ENCODE measurements at places on chromosomes 7 and 10. TPM values are rescaled to one million over a fixed set of nuclear protein-coding genes. Genes with fewer than 3 reads are reported as not detected.

DNA sequence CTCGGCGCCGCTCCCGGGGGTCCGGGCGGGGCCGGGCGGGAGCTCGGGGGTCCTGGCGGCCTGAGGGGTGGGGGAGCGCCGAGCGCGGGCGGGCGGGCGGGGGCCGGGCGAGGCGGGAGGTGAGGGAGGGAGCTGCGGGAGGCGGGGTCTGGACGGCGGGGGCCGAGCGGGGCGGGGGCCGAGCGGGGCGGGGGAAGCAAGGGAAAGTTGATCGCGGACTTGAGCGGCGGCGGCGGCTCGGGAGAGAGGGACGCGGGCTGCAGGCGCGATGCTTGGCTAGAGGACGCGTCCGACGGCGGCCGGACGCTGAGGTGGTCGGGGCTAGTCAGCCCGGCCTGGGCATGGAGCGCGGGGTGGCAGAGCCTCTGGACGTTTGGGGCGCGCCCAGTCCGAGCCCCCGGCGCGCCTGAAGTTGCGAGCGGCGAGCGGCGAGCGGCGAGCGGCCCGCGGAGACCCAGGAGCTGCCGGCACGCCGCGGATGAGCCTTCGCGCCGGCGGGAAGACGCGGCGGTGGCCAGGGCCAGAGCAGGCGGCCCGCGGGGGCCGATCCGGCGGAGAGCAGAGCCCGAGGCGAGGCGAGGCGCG lies at the start of gene CDH23:
Gene CDH23, plus strand, starts transcription at position 210 of the 585 bp plus-strand sequence. CDS start 42,912 bp downstream, outside the sequence.
- peak; percentile 75 for ATAC-seq

DNA sequence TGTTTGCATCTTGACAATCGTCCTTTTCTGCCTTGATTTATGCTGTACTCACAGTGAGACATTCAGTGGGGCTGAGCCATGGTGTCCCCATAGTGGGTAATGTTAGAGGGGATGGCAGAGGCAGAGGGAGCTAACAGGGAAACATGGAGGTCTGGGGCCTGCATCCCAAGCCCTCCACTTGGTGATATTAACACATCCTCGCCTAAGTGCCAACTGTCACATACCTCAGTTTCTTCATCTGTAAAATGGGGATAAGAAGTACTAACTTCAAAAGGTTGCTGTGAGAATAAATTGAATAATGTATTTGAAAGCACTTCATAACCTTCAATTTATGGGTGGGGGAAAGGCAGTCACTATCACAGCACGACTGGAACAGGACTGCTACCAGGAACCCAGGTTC lies 27.8 kb downstream of the RPP38 start:
- ATAC-seq: no peak

DNA sequence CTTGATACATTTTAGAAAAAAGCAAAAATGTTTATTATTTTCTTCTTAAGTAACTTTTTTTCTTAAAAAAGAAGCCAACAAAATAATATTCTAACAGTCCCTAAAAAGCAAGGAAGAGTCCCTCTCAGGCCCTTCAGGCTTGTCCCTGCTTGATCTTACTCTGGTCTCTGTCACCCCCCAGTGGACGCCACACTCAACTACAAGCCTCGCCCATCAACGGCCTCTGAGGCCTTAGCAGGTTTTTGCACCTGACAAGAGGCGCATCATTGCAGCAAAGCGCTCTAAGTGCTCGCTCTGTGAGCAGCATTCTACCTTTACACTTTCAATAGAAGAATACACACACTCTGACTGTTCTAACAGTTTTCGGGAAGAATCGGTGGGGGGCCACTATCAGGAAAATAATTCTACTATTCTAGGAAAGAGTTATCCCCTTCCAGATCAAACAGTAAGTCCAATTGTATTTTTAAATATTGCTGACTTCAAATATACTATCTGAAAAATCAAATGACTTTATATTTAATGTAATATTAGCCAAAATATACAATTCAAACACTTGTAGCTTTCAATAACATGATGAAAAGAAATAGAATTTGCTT lies 139.2 kb downstream of the USP6NL start:
- peak; percentile 76 for ATAC-seq

DNA sequence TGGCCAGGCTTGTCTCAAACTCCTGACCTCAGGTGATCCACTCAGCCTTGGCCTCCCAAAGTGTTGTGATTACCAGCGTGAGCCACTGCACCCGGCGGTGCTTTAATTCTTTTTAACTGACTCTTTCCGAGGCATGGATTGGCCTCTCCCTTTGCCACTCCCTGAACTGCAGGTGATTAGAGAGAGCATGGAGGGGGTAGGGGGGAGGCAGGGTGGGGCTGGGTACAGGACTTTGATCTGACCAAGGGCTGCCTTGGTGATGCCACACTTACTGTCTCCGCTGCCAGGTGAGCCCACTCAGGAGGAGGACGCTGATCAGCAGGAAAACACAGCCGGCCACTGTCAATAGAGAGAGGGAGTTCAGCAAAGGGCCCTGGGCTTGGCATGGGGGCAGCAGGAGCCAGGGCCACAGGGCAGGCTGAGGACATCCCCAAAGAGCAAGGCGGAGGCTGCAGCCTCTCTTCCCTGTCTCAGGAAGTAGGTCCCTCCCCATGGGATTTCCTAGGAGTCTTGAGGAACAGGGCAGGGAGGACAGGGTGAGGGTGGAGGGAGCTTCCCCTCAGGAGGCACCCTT lies 40.5 kb upstream of the IL15RA start:
- ATAC-seq: no peak

DNA sequence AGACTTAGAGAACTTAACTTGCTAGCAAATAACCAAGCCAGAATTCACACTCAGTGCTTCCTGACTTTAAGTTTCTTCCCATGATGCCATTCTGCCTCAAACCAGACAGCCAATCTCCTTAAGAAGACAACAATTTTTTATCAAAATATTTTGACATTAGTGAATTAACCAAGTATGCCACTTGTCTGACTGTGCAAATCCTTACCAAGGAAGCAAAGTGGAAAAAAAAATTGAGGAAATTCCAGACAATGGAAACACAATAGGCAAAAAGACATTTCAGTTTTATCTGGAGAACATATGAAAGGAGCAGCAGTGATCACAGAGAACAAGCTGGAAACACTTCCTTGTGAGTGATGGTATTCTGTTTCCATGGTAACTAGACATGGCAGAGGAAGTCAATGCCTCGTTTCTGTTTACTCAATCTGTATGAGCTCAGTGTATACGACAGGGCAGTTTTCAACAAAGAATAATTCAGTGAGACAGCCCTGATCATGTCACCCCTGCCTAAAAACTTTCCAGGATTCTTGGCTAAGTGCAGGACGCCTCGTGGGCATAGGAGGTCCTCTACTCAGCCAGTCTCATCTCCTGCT lies 114.2 kb downstream of the DYNC1I1 start:
- ATAC-seq: no peak

DNA sequence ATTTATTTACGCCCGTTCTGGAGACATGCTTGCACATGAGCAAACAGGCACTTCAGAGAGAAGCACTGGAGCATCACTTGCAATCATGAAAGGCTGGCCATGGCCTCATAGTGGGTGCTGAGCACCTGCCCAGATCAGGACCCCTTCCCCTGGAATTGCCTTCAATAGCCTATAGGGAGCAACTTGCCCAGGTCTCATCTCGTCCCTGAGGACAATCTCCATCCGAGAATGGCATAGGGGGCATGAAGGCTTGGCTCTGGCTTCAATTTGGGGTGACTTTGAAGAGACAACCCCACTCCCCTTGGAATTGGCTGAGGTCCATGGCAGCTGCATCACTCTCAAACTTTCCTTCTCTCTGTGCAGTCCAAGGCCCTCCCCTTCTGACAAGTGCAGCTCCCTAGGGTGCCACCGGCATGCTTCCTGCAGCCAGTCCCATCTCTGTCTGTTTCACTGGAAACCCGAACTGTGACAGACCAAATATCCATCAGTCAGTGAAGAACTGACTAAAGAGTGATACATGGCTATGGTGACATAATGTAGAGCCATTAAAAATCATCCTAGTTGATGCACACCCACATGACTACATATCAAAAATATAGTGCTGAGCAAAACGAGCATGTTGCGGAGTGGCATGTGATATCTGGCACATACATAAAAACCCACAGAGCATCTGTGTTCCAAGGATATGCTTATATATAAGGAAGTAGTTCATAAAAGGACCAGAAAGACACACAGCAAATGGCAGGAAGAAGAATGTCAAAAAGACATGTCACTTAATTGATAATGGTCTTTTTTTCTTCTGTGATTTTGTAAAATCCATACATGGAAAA lies 12.4 kb downstream of the GDF2 start:
- no peak for ATAC-seq

DNA sequence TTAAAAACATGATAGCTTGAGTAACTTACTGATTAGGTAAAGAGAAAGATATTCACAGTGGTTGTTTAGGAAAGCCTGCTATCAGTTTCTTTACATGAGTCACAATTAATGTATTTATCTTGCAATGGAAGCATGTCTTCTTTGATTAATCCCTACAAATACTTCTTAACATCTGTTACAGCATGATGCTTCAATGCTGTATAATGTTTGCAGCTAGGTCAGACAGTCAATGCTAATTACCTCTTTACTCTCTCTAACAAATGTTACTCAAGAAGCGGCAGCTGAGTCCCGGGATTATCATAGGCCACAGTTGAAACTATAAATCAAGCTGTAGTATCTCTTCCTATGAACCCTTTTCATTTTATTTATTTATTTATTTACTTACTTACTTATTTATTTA lies 33.2 kb downstream of the ACBD5 start:
- ATAC-seq: no peak

DNA sequence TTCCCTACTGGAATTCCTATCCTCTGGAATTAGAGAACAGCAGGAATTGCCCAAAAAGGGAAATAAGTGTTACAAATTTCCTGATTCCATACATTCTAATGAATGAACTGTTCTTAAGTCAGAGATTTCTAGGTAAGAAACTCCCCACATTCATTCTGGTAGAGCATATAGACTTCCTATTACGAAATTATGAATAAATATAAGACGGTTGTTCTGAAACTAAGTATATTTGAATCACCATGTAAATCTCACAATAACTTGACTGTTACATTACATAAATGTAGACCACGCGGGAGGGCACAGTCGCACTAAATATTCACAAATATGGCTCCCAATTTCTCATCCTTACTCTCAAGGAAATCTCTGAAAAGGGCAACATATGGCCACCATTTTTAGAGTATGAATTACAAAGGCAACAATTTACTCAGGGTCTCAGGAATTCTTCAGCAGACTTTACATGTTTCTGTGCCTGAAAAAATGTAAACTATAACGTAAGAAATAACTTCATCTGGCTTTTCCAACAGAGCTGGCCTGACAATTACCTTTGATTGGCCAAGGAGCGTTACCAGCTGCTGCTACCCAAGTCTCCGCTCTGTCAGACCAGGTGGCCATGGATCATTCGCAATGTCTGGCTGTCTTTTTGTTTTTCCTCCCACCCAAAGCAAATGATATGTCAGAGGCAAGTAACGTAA lies 115.8 kb downstream of the MPP7 start:
- no peak for ATAC-seq

- peak; percentile 26 for ATAC-seq
Observed at GRCh38 chr10:47374611-47375536, 9.2 kb downstream of the ZNF488 start.

DNA sequence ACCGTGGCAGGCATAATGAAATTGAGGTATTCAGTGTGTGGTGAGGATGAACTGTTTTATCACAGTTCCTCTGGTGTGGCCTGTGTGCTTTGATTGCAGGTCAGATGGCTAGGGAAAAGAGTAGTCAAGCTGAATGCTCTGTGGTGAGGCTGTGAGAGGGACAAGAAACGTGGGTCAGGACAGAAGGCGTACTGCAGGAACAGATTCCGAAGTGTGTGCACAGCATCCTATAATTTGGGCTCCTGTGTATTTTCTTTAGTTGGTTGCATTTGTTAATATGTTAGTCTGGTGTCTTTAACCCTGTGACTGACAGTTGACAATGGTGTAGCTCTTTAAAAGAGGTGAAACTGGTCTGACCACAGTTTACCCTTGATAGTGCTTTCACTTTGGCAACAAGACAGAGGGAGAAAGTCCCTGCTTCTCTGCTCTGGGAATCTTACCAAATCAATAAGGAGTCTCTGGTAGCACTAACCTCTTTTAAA lies 76.5 kb downstream of the AUTS2 start:
- ATAC-seq: no peak

GRCh38 chr7:41224063-41224763 lies 478.7 kb downstream of the INHBA start:
- ATAC-seq: no peak

- no peak for ATAC-seq
Observed at GRCh38 chr7:2502647-2502966, 17.0 kb upstream of the LFNG start.

DNA sequence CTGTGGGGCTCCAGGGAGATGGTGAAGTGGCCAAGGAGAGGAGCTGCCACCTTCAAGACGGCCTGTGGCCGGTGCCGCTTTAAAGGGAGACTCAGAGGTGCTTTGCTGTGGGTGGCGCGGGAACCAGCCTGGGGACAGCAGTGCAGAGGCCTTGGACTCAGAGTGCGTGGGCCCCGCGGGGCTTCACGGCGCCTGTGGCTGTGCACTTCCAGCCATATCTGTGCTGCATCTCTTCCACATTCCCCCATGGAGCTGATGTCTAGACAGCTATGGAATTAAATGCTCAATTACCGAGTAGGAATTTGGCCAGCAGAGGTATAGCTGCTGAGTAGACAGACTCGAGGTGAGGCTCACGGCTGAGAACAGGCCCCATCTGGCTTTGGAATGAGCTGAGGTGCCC lies 41.7 kb downstream of the HTRA1 start:
- no peak for ATAC-seq

DNA sequence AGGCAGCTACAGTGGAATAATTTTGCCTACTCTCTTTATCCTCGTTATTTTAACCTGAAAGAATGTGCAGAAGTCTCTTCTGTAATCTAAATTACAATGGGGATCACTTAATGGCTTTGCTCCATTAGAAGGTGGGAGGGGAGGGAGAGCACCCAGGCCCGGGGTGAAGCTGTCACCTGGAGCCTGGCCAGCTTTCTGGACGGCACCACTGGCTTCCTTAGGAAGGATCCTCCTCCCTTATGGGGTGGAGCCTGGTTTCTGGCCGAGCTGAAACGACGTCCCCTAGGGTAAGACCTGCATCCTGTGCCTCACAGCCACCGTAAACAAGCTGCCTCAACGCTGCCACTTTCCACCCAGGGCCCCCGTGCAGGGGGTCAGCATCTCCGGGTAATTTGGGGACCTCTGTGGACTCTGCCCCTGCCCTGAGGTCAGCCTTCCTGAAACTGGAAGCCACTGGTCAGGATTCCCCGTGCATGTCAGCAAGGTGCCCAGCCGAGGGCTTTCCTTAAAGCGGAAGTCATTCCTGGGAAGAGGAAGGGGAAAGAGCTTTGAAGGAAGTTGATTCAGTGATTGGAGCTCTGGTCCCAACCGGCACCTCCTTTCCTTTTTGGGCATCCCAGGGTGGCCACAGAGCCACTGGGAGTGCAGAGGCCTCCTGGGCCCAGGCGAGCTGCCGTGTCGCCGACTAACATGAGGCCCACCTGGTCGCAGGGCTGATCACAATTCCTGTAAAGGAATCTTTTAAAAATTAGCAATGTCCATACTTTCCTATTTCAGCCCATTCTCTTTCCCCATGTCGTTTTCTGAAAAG lies 569.1 kb downstream of the DNAJB6 start:
- peak; percentile 22 for ATAC-seq

Gene SLC26A3
- 6.9 TPM for total RNA-seq

Gene C10orf62
- total RNA-seq: not detected

Gene CLCN1
- total RNA-seq: not detected

Gene MLLT10
- 47.7 TPM for total RNA-seq

Gene TMEM168
- total RNA-seq: 11.4 TPM
